ENCODE measurements at places on chromosomes 1 and 21.

- DNase-seq, result no peak
Measured at GRCh38 chr21:41974752-41975053, 20.9 kb upstream of the C2CD2 start.

GRCh38 chr1:175536369-175536768 is 207.0 kb downstream of the TNR start:
- no peak for DNase-seq

- no peak for DNase-seq
Measured at GRCh38 chr1:224510880-224511645, 76.5 kb upstream of the WDR26 start.

DNA sequence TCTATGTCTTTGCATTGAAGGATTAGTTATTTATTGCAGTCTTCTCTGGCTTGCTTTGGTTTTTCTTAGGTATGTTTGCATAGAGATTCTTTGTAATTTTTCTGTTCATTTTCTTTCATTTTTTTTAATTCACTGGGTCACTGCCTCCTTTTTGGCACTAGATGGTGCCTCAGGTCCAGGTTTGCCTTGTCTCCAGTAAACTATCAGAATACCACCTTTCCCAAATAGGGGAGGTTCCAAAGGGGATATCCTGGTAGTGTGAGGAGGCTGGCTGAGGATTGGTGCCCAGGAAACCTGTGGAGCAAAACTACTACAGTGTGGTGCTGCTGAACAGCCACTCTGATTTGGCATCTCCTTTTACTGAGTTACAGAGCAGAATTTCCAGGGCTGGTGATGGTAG is 257.1 kb downstream of the KCTD3 start:
- DNase-seq, result peak; percentile 28

- no peak for DNase-seq
Measured at GRCh38 chr1:94772845-94773244, 47.3 kb upstream of the SLC44A3 start.

DNA sequence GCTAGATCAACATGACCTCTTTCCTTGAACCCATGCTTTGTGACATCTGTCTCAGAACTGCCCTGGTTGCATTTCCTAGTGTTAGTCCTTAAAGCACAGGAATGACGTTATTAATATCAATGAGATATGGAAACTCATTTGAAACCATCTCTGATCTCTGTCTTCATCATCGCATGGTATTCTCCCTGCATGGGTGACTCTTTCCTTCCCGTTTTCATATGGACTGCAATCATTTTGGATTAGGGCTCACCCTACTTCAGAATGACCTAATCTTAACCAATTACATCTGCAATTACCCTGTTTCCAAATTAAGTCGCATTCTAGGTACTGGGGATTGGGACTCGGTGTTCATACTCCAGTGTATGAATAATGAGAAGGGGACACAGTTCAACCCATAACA is 41.7 kb upstream of the DISC1 start:
- DNase-seq, result no peak

- no peak for DNase-seq
Measured at GRCh38 chr1:226664413-226665101, 74.5 kb downstream of the ITPKB start.

GRCh38 chr1:158864595-158864994 is 33.4 kb downstream of the MNDA start:
- DNase-seq, result no peak

GRCh38 chr1:211326528-211327345 is at the start of gene TRAF5:
Gene TRAF5 (plus strand): TSS chr1:211326833. CDS start chr1:211353240, 26,407 bp downstream.
- DNase-seq, result peak; percentile 80

DNA sequence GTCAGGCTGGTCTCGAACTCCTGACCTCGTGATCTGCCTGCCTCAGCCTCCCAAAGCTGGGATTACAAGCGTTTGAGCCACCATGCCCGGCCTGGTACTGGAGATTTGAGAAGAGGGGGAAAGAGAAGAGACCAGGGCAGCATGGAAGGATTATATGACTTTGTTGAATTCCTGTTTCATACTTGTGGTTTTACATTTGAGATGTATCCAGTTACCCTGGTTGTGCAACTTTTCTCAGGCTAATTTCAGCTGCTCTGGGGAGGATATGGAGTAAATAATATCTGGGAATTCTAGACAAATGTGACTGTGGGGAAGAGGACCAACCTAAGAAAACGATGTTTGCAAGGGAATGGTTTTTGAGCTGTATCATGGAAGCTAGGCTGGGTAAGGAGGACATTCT is 89.5 kb upstream of the GREM2 start:
- DNase-seq, result no peak

GRCh38 chr21:31545036-31545435 is 114.5 kb upstream of the SOD1 start:
- no peak for DNase-seq

DNA sequence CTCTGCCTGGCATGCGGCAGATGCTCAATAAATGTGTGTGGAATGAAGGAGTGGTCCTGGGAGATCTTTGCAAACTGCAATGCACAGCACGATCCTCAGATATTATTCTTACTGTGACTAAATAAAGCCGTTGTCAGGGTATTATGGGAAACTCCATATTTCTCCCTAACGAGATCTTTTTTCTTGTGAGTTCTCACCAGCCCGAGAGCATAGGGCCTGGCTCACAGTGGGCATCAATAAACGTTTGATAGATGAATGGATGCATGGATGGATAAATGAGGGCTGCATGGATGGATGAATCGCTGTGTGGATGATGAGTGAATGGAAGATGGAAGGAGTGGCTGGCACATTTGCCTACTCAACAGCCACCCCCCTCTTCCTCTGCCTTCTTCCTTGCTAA is 69.6 kb downstream of the SDC3 start:
- no peak for DNase-seq

- DNase-seq, result no peak
Measured at GRCh38 chr1:156506450-156506849, 5.9 kb upstream of the MEF2D start.

GRCh38 chr1:25743164-25744139 is 56.5 kb upstream of the SELENON start:
- DNase-seq, result no peak

GRCh38 chr1:172843444-172843843 is 184.5 kb downstream of the FASLG start:
- no peak for DNase-seq

- no peak for DNase-seq
Measured at GRCh38 chr1:183920651-183921050, 115.7 kb downstream of the RGL1 start.

DNA sequence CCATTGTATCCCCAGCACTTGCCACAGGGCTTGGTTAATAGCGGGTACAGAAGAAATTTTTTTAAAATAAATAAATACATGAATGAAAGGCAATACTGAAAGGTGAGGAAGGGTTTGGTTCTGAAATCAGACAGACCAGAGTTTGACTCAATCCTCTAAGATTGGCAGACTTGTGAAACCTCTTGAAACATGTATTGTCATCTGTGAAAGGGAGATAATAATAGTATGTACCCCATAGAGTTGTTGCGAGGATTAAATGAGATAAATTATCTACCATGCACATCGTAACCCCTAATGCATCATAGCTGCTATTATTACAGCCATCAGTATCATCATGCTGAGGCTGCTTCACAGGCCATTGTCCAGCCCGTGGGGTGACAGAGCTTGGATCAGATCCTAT is 41.4 kb downstream of the S1PR1 start:
- DNase-seq, result no peak

DNA sequence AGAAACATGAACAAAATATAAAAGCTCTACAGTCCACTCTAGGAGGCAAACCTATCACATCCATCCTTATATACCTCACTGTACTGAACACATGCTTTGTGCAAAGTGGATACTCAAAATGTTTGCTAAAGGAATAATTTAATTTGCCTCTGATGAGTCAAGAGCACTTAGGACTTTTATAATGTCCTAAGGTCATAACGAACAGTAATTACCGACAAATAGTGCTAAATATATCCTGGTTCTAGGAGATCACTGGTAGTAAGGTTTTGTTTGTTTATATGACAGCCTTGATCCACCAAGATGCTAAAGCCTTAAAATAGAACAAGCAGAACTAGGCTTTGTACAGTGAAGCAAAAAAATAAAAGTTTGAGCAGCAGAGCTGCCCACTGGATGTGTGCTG is 70.6 kb downstream of the GADD45A start:
- DNase-seq, result no peak

DNA sequence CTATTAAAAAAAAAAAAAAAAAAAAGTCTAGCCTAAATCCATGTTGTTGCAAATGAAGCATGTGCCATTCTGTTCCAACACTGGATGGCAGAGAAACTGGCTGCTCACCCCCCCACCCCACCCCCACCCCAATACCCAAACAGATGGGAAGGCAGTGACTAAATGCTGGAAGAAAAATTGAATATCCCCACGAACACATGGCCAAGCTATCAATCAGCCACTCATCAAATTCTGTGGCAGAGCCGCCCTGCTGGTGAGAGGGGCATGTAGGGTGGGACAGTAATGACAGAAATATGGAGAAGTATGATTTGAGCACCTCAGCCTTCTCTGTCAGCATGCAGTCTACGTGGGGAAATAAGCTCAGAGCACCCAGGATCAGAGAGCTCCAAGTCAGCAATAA is 34.1 kb downstream of the OPTC start:
- no peak for DNase-seq

DNA sequence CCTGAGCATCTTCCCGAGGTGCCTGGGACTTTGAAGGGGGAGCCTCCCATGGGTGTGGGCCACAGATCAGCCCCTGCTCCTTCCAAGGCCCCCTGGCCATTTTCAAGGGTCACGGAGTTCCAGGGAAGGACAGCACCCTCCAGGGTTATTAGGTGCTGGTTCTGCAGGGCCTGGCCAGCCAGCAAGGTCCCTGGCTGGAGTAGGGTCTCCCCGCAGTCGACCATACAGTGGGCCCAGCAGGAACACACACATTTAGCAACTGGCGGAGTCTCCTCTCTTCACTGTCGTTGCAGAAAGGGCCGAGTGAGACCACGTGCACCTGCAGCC is 17.7 kb upstream of the SUMO3 start:
- DNase-seq, result no peak

DNA sequence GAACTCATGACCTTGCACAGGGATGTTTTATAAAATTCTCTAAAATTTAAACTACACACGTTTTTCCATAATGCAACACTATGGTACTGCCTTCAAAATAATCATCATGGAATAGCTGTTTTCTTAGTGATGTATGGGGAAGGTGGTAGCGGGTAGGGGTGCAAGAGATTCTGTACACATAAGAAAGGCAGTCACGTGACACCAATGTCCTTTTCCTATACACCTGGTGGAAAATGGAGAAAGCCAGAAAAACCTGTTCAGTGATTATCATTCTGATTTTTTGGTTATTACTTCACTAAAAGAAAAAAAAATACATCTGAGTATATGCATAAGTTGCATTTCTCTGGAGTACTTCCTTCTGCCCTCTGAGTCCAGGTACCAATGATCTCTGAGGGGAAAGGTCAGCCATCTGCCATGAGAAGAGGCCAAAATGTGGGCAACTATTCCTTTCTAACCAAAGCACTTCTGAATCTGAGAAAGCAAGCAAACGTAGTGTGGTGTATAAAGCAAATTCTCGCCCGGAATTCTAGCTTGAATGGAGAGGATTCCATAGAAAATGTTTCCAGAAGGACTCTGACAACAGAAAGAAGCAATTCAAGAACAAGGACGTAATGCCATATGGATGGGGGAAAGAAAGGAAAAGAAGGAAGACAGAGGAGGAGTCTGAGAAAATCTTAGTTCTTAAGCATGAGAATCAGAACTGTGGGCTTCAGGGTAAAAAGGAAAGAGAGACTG is 137.3 kb downstream of the RERE start:
- DNase-seq, result no peak

DNA sequence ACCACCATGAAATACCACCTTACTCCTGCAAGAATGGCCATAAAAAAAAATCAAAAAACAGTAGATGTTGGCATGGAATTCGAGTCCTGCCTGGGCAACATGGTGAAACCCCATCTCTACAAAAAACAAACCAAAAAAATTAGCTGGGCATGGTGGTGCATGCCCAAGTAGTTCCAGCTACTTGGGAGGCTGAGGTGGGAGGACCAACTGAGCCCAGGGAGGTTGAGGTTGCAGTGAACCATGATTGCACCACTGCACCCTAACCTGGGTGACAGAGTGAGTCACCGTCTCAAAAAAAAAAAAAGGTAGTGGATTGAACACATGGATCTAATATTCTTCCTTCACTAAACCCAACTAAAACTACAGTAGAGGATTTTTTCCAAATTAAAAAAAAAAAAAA is 125.9 kb downstream of the CCDC185 start:
- no peak for DNase-seq

- DNase-seq, result peak; percentile 60
Measured at GRCh38 chr1:228446852-228447251, 30.2 kb upstream of the TRIM17 start.

- no peak for DNase-seq
Measured at GRCh38 chr1:66954208-66954607, 29.4 kb downstream of the MIER1 start.

- no peak for DNase-seq
Measured at GRCh38 chr1:241555526-241555925, 23.3 kb downstream of the KMO start.

- DNase-seq, result peak; percentile 64
Measured at GRCh38 chr1:4778056-4778455, 123.6 kb downstream of the AJAP1 start.

DNA sequence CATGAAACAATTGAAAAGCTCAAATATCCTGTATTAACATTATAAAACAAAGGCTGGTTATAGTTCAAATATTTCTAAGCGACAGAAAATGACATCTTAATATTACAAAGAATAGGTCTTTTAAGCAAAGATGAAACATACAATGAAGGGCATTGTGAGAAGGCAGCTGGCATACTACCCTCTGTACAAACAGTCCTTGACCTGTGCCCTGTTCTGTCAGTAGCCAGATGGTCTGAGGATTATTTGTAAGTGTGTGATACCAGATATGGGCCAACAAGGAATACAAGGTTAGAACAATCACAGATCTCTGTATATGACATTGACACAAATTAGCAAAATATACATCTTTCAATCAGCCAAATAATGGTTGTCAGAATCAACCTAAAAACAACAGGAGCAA is 1350.4 kb downstream of the AMY1C start:
- DNase-seq, result no peak

DNA sequence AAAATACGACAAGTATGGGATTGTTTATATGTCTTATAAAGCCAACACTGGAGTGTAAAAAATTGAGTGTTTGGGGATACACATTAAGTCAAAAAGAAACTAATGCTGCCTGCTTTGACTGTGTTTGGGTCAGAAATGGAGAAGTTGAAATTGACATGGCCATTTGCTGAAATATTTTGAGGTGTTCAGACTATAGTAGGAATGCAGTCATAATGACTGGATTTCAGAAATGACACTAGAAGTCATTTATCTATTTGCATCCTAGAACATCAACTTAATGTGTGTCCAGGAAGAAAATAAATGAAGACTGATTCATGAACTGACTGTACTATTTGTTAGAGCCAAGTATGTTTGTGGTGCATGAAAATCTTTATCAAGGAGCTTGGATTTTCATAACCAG is 28.4 kb downstream of the RASAL2 start:
- DNase-seq, result no peak

- DNase-seq, result no peak
Measured at GRCh38 chr1:229161740-229162139, 109.2 kb upstream of the RAB4A start.

GRCh38 chr1:178060789-178061556 is 32.9 kb upstream of the RASAL2 start:
- DNase-seq, result peak; percentile 57
